ENCODE measurements at places on chromosomes 12 and 14.

GRCh38 chr12:25328072-25328712, 77.5 kb upstream of the KRAS start:
- DNase-seq, result no peak

GRCh38 chr14:100442036-100442435, 118.9 kb downstream of the SLC25A47 start:
- DNase-seq, result no peak

GRCh38 chr12:53558631-53559030, 51.3 kb upstream of the NPFF start:
- DNase-seq, result no peak

- DNase-seq, result peak; percentile 6
These were observed 5.1 kb downstream of the DPPA3 start for GRCh38 chr12:7716381-7716780.

DNA sequence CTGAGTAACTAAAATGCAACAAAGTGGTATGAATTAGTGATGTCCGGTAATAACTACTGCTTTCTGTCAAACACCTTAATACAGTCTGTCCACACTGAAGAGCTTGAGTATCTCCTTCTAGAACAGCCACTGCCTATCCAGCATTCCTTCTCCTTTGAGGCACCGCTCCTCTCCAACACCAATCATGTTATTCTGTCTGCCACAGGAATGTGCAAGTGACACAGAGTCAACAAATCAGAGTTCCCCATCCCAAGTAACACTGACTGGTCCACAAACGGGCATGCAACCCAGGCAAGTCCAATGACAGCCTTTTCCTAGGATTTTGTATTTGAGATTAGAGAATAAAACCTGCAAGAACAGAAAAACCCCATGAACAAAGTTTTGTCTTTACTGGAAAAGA, 3.8 kb downstream of the GXYLT1 start:
- DNase-seq, result no peak

- DNase-seq, result no peak
These were observed 54.4 kb downstream of the AKAP6 start for GRCh38 chr14:32383364-32384009.

DNA sequence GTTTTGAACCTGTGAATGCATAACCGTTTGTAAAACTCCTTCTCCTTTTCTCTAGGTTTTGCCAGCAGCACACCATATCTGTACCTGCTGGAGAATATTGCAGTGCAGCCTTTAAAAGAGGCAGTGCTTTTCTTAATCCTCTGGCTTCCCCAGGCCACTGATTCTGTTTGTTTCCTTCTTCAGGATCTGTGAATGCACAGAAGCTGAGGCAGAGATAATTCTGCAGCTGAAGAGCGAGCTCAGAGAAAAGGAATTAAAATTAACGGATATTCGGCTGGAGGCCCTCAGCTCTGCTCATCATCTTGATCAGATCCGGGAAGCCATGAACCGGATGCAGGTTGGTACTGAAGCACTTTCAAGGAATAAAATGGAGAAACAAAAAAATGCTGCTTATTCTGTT, 348.7 kb downstream of the NAV3 start:
- no peak for DNase-seq

GRCh38 chr12:32995623-32996022, 99.0 kb upstream of the PKP2 start:
- DNase-seq, result no peak

DNA sequence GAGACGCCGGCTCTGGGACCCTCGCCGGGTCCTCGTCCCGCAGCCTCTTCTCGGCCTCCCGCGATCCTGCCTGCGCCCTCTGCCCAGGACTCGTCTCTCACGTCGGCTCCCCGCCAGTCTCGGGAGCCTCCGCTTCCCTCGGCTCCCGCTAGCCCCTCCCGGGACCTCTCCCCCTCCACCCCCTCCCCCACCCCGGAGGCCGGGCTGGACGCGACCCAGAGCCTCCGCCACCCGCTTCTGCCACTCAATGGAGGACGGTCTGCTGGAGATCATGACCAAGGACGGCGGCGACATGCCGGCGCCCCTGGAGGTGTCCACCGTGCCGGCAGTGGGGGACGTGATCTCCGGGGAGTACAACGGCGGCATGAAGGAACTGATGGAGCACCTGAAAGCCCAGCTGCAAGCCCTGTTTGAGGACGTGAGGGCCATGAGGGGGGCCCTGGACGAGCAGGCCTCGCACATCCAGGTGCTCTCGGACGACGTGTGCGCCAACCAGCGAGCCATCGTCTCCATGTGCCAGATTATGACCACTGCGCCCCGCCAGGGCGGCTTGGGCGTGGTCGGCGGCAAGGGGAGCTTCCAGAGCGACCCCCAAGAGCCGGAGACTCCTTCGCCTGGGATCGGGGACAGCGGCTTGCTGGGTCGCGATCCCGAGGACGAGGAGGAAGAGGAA, 568 bp downstream of the CCDC184 start:
- DNase-seq, result peak; percentile 66

- no peak for DNase-seq
These were observed 129.5 kb downstream of the SLC38A6 start for GRCh38 chr14:61110316-61111082.

- peak; percentile 28 for DNase-seq
These were observed 2.7 kb downstream of the NCKAP5L start for GRCh38 chr12:49825360-49825970.

GRCh38 chr14:94680862-94681288, 68.7 kb downstream of the SERPINA3 start:
- no peak for DNase-seq

- peak; percentile 48 for DNase-seq
These were observed 4.9 kb downstream of the NKX2-1 start for GRCh38 chr14:36515105-36515593.

DNA sequence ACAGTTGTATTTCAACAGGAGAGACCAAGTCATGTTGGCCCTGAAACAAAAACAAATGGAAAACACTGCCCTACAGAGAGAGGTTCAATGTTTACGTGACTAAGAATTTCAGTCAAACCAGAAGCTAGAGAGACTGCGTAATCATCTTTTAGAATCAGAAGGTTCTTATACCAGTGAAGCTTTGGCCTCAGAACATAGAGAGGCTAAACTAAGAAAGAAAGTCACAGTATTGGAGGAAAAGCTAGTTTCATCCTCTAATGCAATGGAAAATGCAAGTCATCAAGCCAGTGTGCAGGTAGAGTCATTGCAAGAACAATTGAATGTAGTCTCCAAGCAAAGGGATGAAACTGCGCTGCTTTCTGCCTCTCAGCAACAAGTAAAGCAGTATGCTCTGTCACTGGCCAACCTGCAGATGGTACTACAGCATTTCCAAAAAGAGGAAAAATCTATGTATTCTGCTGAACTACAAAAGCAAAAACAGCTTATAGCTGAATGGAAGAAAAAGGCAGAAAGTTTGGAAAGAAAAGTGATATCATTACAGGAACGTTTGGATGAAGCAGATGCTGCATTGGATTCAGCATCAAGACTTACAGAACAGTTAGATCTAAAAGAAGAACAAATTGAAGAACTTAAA, 32.5 kb upstream of the NUAK1 start:
- DNase-seq, result no peak

DNA sequence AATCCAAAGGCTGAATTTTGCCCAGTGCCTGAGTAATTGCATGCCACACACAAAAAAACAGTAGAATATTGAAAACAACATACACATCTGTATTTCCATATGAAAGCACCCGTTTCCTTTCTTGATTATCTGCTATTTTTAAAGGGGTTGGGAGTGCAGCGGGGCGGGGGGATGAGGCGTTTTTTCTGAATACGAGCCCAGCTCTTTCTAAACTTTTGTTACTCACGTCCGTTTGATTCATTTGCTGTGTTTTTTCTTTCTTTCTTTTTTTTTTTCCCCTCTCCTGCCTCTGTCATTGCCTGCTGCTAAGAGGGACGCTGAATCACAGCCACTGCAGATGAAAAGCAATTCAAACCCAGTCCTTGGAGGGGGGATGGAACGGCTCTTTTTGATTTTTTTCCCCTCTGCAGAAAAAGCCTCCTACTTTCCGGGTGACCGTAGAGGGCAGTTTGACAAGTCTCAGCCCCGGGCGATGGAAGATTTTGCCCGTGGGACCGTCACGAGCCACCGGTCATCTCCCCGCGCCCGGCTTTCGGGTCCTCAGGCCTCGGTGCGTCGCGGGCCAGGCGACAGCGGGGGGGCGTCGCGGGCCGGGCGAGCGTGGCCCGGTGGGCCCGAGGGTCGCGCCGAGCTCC, 572 bp upstream of the RASSF8 start:
- peak; percentile 92 for DNase-seq

DNA sequence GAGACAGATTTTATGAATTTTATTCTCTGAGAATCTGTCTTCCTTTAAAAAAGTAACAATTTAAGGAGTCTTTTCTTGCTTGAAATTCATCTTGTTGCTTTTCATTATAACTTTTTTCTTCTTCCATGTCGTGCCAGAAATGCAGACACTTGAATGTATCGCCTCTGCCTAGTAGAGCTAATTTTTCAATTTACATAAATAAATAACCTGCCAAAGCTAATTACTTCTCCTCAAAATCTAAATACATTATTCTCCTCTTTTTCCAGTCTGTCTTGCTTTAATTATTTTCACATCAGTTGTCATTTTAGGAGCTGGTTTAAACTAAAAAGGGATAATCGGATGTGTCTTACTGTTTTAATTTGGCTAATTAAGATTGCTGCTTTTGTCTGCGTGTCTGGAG, 711.1 kb upstream of the SEL1L start:
- DNase-seq, result no peak

DNA sequence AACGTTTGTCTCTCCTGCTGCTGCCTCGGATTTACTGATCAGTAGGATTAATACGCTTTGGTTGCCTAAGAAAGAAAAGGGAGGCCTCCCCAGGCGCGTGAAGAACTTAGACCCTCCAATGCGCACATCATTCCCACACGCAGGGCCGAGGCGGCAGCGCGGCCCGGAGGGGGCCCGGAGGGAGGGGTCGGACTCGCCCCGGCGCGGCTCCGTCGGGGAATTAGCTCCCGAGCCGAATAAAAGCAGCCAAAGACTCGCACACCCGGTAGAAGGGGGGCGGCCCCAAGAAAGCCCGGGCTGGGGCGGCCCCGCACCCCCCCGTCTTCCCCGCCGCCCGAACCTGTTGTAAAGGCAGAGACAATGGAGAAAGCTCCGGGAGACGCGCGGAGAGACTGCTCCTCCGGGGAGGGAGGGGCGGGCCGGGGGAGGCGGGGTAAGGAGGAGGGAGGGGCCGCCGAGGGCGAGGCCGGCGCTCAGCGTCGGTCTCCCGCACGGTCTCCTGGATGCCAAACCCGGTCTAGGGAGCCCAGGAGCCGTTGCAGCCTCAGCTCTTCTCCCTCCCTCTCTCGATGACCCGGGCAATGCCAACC, at the start of gene NELL2:
Gene NELL2 (minus strand): TSS at position 362 of the 590 bp plus-strand sequence. CDS start 446 bp downstream, outside the sequence.
- peak; percentile 94 for DNase-seq

- peak; percentile 12 for DNase-seq
These were observed 139.7 kb downstream of the SLCO1B3 start for GRCh38 chr12:20950248-20950647.

DNA sequence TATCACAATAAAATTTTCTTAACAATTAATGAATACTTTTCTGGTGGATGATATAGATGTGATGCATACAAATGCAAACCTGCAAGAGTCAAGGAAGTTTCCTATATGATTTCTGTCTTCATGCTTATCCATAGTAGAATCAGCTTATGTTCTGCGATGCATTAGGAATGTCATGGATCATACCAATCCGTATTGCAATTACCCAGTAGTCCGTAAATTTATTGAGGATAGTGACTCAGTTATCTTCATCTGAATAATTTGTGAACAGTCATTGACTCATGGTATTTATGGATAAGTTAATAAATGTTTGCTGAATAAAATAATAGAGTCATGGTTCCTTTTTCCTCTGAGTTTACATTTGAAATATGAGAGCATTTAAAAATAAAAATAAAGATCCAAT, 483.4 kb downstream of the LRFN5 start:
- no peak for DNase-seq

GRCh38 chr14:84546236-84546635, 983.7 kb upstream of the FLRT2 start:
- DNase-seq, result no peak

DNA sequence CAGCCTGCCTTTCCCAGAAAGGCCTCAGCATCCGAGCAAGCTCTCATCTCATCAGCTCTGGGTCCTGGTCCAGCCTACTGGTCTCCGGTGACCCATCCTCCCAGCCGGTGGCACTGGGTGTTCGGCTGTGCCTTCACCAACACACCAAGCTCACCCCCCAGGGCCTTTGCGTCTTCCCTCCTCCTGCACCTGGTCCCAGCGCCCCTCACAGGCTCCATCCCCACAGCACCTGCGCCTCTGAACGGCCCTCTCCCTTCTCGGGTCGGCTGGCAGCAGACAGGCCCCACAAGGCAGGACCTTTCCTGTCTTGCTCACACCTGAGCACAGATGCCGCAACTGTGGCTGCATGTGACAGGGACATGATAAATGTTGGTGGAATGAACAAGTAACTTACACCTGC, 13.1 kb downstream of the P2RX2 start:
- DNase-seq, result no peak

- no peak for DNase-seq
These were observed 135.7 kb downstream of the RPAP3 start for GRCh38 chr12:47570151-47570550.

DNA sequence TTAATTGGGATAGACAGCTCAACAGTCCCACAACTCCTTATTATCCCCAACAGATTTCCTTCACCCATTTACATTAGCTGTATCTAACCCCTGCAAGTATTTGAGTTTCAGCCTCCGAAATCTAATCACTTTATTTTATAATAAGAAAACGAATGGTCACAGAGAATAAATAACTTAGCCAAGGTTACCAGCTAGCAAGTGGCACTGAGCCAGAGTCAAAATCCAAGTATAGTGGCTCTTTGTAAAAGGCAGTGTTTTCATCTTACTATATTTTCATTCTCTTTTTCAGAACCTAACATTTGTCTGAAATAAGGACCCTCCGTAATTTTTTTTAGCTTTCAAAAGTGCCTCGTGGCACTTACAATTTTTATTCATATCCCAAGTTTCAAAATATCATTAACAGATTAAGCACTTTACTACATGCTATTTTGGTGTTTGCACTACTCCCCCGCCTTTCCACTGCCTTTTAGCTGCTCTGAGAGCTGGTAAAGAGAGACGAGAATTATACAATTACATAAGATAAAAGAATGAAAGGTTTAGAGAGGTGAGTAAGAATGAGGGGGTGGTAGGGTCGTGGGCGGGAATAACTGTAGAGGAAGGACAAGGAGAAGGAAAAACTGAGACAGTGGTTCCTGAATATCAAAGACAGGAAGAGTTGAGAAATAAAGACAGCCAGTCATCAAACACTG, 3.7 kb upstream of the USP15 start:
- no peak for DNase-seq

- DNase-seq, result no peak
These were observed 34.4 kb upstream of the DLK1 start for GRCh38 chr14:100692256-100692655.

- peak; percentile 94 for DNase-seq
These were observed 9.8 kb upstream of the ZNF385A start for GRCh38 chr12:54394281-54394719.

DNA sequence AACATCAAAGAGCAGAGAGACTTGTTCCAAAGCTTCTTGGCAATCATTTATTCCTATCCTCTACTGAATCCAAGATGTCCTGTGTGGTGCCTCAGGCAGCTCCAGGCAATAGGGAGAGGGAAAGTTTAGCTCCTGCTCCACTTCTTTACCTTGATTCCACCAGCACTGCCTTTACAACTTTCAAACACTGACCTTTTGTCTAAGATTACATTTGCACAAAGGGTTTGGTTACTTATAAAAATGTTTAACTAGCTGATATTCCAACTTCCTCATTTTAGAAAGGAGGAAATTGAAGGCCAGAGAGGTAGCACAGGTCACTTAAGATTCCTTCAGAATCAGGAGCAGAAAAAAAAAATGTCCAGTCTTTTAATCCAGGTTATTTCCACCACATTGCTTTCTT, 192.7 kb downstream of the BTG1 start:
- DNase-seq, result no peak
